Thyroid gland (tissue), 4 donors: ENCODE measurements at places on chromosomes 4 and X. TPM values are rescaled to one million over a fixed set of nuclear protein-coding genes. Genes with fewer than 3 reads are reported as not detected.

TGIF2LX gene
- total RNA-seq, result not detected

AREG gene
- 2.6 TPM for total RNA-seq

PTTG2 gene
- total RNA-seq, result 2.0 TPM

SPANXA1 gene
- not detected for total RNA-seq

SOWAHB gene
- total RNA-seq, result 5.1 TPM

NKX6-1 gene
- total RNA-seq, result 19.1 TPM

PDE5A gene
- total RNA-seq, result 20.9 TPM

DNA sequence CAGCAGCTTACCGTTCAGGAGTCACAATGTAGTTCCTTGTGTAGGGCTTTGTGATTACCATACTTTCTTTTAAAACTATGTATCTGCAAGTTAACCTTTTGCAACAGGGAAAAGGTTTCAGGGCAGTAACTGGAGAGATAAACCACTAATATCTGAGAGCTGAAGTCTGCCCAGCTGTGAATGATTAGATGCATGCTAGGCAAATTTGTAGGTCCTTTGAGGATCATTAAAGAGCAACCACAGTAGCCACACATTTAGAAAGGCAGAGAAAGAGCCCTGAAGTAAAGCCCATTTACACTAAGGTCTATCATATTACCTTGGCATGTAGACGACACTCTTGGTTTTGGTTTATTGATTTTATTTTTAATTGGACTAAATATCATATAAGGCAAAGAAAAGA is 60.0 kb downstream of the ATP8A1 start:
- no peaks in the 10 kb centered on the region for H3K36me3 ChIP-seq
- DNase-seq, result no peak
- H3K4me1 ChIP-seq, result peaks cover 6% of the 10 kb centered on the region
- H3K27ac ChIP-seq, result no peak overlapping the region
- no peak overlapping the region for H3K4me3 ChIP-seq

DNA sequence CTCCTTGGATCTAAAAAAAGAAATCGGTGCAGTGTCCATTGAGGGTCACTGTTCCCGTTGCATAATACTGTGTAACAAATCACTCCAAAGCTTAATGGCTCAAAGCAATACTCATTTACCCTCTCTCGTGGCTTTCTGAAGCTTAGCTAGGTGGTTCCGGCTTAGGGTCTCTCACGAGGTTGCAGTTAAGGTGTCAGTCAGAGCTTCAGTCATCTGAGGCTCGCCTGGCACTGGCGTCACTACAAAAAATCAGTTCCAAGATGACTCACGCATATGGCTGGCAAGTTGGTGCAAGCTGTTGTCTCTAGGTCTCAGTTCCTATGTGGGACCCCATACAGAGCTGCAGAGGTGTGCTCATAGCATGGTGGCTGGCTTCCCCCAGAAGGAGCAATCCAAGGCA is 91.0 kb downstream of the BEND2 start:
- H3K27ac ChIP-seq, result no peak overlapping the region
- no peak for DNase-seq
- no peaks in the 10 kb centered on the region for H3K27me3 ChIP-seq
- no peaks in the 10 kb centered on the region for H3K36me3 ChIP-seq
- H3K4me3 ChIP-seq, result no peak overlapping the region

DNA sequence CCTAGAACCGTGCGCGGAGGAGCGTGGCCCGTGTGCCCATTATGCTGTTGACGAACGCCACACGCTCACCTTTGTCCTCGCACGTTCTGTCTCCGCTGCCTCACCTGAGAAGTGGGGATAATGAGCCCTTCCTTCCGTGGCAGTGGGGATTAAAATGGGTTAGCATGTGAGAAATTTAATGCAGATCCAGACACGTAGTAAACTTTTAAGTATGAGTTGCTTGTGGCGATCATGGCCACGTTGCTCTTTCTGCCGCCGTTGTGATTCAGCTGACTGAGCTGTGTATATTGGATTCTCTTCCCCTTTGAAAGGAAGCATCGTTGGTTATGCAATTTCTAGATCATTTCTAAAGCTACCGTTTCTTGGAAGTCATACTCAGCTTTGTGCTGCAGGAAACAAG is 16.5 kb downstream of the TBC1D14 start:
- no peaks in the 10 kb centered on the region for H3K27me3 ChIP-seq
- peaks cover 7% of the 10 kb centered on the region for H3K4me1 ChIP-seq
- H3K27ac ChIP-seq, result no peak overlapping the region
- no peak overlapping the region for H3K4me3 ChIP-seq
- no peak for DNase-seq
- peaks cover 4% of the 10 kb centered on the region for H3K36me3 ChIP-seq

GRCh38 chr4:107793996-107794395 is 30.7 kb upstream of the SGMS2 start:
- H3K4me3 ChIP-seq, result no peak overlapping the region
- no peak overlapping the region for H3K27ac ChIP-seq
- no peaks in the 10 kb centered on the region for H3K4me1 ChIP-seq

DNA sequence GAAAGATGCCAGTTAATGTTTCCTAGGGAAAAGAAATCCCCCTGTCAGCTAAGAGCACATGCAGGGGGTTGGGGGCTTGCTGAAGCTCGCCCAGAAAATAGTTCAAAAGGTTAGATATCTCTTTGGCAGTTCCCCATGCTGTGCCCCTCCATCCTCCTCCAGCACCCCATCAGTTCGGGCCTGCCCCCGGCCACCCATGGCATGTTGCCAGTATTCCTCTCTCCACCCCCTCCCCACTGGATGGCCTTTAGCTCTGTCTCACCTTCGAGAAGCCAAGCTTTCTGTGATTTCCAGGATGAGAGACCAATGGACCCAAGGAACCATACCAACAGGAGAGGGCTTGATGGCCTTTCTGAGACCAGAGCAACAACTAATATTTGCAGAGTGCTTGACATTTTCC is 5.2 kb downstream of the RAB33A start:
- H3K4me3 ChIP-seq, result no peak overlapping the region
- no peaks in the 10 kb centered on the region for H3K27me3 ChIP-seq
- DNase-seq, result no peak
- H3K27ac ChIP-seq, result no peak overlapping the region

DNA sequence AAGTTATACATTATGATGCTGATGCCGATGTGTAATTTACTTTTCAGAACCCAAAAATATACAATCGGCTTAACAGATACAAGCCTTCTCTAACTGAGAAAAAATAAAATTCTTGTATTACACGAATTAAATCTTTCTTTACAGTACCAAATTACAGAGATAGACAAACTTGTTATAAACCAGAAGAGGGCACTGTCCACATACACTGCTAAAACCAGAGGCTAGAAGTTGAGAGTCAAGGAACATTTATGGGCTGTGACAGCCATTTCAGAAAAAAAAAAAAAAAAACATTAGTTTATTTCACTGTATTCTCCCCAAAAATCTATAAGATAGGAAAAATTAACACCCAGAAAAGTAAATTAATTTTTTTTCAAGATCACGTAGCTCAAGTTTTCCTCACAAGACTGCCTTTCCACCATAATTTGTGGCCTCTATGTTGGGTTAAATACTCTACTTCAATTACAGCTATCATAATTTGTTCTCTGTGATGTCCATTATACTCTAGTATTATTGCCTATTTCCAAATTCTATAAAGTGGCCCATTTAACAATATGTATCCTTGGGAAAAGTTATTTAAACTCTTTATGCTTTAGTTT is 12.0 kb downstream of the EREG start:
- H3K4me1 ChIP-seq, result no peaks in the 10 kb centered on the region
- H3K27ac ChIP-seq, result no peak overlapping the region
- H3K4me3 ChIP-seq, result no peak overlapping the region
- no peak for DNase-seq

DNA sequence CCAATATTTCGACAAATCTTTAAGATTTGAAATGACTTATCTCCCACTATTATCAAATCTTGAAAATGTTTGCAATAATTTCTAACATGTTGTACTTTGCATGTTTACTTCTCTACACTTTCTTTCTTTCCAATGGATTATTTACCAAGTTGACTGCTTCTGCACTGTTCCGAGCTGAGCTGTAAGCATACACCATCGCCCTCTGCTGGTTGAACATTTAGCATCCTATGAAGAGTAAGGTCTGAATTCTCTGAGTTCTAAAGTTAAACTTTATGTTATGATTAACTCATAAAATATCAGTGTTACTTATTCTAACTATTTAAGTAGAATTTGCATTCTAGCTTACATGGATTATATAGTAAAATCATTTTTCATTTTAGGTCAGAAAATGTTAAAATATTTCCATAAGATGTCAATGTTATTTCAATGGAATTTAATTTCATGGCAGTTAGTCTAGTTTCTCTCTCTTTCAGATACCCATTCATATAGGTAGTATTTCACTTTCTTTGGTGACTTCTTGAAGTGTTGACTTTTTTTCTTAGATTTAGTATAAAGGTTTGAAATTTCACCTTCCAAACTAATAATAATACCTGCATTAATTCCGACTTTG is 137.4 kb downstream of the DKK2 start:
- H3K4me3 ChIP-seq, result no peak overlapping the region
- no peaks in the 10 kb centered on the region for H3K27me3 ChIP-seq
- no peak overlapping the region for H3K27ac ChIP-seq

- H3K27ac ChIP-seq, result peak overlapping the region; percentile 79
- H3K27me3 ChIP-seq, result no peaks in the 10 kb centered on the region
- H3K4me1 ChIP-seq, result peaks cover 28% of the 10 kb centered on the region
- H3K4me3 ChIP-seq, result no peak overlapping the region
- H3K36me3 ChIP-seq, result peaks cover 16% of the 10 kb centered on the region
These were observed 122.4 kb upstream of the PDLIM3 start for GRCh38 chr4:185657699-185658098.

GRCh38 chrX:39639871-39640270 is 457.9 kb downstream of the BCOR start:
- DNase-seq, result no peak
- no peaks in the 10 kb centered on the region for H3K36me3 ChIP-seq
- H3K4me1 ChIP-seq, result peaks cover 5% of the 10 kb centered on the region
- no peak overlapping the region for H3K27ac ChIP-seq

DNA sequence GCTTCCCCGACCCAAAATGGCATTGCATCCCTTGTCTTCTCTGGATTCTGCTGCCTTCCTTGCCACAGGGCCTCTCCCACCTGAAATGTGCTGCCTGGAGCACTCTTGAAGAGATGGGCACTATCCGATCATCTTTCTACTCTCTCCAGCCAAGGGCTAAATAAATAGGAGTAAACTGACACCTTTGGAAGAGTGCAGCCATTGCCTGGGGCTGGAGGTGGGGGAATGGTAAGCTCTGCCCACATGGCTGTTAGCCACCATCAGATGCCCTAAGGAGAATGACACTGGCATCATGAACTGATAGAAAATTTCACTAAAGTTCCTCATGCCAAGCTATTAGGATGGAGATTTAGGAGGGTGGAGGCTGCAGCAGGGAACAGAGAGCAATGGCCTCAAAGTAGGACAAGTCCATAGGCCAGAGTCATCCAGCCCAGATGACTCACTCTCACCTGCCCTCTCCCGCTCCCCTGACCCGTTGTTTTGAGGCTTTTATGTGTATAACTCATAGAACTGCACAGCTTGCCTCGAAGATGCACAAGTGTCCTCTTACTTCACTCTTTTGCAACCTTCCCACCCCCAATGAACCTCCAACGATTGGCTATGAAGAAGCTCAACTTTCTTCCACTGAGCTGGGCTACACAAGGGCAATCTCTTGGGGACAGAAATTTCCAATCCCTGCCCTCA is 822 bp upstream of the PFKFB1 start:
- DNase-seq, result no peak
- H3K4me3 ChIP-seq, result no peak overlapping the region
- H3K36me3 ChIP-seq, result no peaks in the 10 kb centered on the region
- no peak overlapping the region for H3K27ac ChIP-seq

DNA sequence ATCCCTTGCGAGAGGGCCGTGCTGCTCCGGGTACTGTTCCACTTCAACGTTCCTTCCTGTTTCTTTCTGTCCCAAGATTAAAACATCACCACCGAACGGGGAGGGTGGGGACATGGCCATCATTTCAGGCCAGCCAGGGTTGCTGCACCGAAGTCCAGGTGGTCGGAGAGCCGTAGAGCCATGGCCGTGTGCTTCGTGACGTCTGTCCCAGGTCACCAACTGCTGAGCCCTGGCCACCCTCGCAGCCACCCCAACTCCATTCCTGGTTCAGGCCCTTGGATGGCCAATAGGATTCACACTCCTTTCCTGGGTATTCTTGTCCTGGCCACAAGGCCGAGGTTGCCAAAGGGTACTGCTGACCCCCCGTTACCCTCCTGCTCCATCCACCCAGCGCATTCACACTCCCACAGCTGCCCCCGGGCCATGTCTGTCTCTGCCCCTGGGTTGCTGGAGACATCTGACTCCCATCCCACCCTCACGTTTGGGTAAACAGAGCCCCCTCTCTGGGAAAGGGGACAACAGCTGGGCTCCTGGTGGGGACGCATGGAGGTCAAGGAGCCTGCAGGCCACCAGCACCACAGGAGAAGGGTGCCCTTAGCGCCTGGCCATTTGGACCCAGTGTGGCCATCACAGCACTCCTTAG is 103.2 kb downstream of the HMX1 start:
- H3K4me1 ChIP-seq, result no peaks in the 10 kb centered on the region
- H3K36me3 ChIP-seq, result no peaks in the 10 kb centered on the region
- no peak for DNase-seq
- no peak overlapping the region for H3K4me3 ChIP-seq
- H3K27me3 ChIP-seq, result no peaks in the 10 kb centered on the region

- no peaks in the 10 kb centered on the region for H3K4me1 ChIP-seq
- DNase-seq, result no peak
- no peak overlapping the region for H3K27ac ChIP-seq
- H3K4me3 ChIP-seq, result no peak overlapping the region
These were observed 9.0 kb downstream of the TCEAL1 start for GRCh38 chrX:103637604-103638338.

GRCh38 chr4:41933997-41934503 is 1.2 kb upstream of the TMEM33 start:
- no peak overlapping the region for H3K27ac ChIP-seq
- H3K4me1 ChIP-seq, result peaks cover 13% of the 10 kb centered on the region
- DNase-seq, result no peak
- H3K27me3 ChIP-seq, result no peaks in the 10 kb centered on the region
- H3K36me3 ChIP-seq, result peaks cover under 1% of the 10 kb centered on the region
- H3K4me3 ChIP-seq, result no peak overlapping the region

DNA sequence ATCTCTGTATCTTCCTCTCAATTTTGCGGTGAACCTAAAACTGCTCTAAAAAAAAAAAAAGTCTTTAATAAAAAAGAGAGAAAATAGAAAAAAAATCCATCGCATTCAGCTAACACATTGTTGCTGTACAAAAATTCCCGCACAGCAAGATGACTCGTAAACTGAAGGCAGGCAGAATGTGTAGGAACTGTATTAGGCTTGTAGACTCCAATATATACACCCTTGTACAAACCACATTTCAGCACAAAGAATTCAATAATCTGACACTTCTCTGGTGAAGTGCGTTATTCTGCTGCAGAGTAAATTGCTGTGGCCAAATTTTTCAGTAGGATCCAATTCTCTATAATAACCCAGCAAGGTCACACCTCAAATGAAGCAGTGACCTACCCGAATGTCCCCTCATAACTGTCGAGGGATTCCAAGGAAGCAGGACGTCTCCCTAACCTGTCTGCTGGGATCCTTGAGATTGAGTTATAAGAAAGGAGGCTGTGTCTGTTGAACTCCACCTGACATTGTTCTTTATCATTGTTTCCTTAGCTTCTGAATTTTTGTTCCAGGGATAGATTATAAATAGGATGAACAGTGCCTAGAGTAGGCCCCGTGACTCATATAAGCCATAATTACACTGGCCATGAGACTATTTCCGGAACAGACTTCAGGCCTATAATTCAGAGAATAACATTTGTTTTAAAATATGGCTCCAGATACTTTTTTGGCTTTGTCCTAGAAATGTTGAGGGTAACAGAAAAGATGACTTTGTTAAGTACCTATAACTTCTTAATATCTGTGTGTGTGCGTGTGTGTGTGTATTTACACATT is 348.3 kb downstream of the PCDH7 start:
- H3K27me3 ChIP-seq, result no peaks in the 10 kb centered on the region
- no peak for DNase-seq
- H3K4me1 ChIP-seq, result no peaks in the 10 kb centered on the region
- no peaks in the 10 kb centered on the region for H3K36me3 ChIP-seq
- no peak overlapping the region for H3K4me3 ChIP-seq
- no peak overlapping the region for H3K27ac ChIP-seq
